DMS79 treated with DMSO at 0.1 percent for 48 hours (cell line): ENCODE measurements at places on chromosomes 11 and 22.

GRCh38 chr11:74689666-74690065 lies 41.6 kb downstream of the CHRDL2 start:
- DNase-seq: no peak

- peak; percentile 98 for DNase-seq
Observed at GRCh38 chr11:77820565-77821348, at the start of the genes AAMDC and RSF1. Gene AAMDC, plus strand, starts transcription at chr11:77821144. Its CDS starts 21,353 bp downstream, at chr11:77842497. Gene RSF1, minus strand, starts transcription at chr11:77820722. Its CDS starts 8 bp downstream, at chr11:77820714.

DNA sequence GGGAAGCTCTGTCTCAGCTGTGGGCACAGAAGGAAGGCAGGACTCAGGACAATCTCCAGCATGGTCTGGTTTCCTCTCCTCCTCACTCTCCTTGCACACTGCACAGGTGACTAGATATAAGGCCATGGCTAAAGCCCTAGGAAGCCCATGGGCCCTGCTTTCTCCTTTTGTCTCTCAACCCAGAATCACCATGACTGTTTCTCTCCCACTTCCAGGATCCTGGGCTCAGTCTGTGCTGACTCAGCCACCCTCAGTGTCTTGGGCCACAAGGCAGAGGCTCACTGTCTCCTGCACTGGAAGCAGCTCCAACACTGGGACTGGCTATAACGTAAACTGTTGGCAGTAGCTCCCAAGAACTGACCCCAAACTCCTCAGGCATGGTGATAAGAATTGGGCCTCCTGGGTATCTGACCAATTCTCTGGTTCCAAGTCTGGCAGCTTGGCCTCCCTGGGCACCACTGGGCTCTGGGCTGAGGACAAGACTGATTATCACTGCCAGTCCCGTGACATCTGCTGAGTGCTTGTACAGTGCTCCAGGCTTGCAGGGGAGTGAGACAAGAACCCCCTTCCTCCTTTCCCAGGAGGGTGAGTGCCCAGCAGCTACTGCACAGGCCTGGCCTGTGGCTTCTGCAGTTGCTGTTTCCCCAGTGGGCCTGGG lies 104.0 kb upstream of the TOP3B start:
- DNase-seq: no peak

DNA sequence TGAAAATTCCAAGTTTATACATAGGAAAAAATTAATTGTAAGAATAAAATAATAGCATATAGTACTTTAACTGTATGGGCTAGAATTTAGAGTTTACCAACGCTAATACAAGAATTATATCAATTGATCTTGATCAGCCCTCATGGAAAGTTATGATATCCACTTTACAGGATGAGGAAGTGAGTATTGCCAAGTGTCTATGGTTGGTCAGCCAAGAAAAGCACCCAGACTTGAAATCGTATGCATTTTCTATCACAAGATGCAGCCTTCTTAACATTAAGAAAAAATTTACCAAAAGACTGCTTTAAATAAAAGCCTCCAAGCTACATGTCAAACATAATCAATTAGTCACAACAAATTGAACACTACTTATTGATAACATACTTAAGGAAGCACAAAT lies 53.0 kb downstream of the DDI1 start:
- no peak for DNase-seq

- DNase-seq: peak; percentile 50
Observed at GRCh38 chr11:797296-798092, 587 bp downstream of the SLC25A22 start.

- no peak for DNase-seq
Observed at GRCh38 chr22:35452810-35453743, 53.1 kb downstream of the MCM5 start.

DNA sequence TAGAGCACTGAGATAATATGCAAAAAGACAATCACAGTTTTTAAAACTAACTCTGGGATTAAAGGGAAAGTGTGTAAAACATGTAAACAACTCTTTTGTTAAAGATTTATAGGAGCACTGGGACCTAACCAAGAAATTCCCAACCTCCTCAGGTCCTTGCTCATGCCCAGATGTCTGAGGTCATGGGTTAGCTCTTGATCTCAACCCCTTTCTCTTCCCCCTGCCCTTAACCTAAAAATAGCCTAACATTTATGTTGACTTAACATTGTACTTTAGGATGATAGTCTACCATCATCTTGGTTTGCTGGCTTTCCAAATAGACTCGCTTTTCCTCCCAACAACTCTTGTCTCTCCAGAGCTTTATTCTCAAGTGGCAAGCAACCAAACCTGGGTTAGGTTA lies 258.2 kb upstream of the FAT3 start:
- DNase-seq: no peak

DNA sequence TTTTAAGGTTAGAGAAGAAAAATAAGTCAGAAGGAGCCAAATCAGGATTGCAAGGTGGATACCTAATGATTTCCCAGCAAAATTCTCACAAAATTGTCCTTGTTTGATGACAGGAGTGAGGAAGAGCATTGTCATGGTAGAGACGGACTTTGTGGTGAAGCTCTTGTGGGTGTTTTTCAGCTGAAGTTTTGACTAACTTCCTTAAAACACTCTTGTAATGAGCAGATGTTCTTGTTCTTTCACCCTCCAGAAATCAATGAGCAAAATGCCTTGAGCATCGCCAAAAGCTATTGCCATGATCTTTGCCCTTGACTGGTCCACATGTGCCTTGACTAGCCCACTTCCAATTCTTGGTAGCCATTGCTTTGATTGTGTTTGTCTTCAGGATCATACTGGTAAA lies 20.0 kb downstream of the CALCB start:
- no peak for DNase-seq

DNA sequence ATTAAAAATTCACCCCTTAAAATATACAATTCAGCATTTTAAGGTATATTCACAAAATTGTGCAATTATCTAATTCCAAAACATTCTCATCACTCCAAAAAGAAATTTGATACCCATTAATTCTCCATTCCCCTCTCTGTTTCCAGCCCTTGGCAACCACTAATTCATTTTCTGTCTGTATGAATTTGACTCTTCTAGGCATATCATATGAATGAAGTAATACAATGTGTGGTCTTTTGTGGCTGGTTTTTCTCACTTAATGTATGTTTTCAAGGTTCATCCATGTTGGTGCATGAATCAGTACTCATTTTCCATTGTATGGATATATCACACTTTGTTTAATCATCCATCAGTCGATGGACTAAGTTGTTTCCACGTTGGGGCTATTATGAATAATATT lies 29.0 kb upstream of the ACCSL start:
- DNase-seq: no peak

GRCh38 chr11:133953547-133953946 lies 3.2 kb downstream of the IGSF9B start:
- DNase-seq: no peak

DNA sequence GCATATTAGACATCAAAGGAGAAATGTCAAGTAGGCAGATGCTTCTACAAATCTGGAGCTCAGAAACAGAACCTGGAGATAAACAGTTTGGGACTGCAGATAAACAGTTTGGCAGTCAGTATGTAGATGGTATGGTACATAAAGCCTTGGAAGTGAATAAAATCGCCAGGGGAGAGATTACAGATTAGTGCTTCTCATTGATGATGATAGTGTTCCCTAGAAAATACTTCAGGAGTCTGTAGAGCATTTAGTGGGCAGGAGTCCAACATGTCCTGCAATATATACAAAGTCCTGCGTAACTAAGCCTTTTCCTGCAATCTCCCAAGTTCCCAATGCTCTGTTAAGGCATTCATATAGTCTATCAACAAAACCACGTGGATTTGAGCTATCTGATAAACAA lies 35.2 kb downstream of the NARS2 start:
- DNase-seq: no peak
